Hippocampal formation (tissue), 2 donors: ENCODE measurements at places on chromosomes 11 and 22.

- DNase-seq, result no peak
Observed at GRCh38 chr11:8793114-8793777, 110.7 kb downstream of the RPL27A start.

DNA sequence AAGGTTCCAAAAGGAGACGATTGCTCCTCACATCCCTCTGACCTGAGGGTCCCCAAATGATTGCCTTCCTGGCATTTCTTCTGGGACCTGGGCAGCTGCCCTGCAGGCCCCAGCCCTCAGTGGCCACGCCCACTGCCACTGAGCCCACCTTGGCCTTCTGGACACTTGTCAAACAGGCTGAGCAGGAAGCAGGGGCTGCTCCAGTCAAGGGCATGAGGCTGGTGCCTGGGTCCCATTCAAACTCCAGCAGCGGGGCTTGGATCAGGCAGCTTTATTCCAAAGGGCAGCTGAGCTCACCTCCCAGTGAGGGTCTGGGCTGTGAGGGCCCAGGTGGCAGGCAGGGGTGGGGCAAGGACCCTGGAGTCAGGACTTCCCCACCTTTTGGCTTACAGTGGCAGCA, 13.6 kb downstream of the KCTD17 start:
- DNase-seq, result no peak

GRCh38 chr22:47213571-47214230, 451.3 kb downstream of the TBC1D22A start:
- DNase-seq, result no peak

DNA sequence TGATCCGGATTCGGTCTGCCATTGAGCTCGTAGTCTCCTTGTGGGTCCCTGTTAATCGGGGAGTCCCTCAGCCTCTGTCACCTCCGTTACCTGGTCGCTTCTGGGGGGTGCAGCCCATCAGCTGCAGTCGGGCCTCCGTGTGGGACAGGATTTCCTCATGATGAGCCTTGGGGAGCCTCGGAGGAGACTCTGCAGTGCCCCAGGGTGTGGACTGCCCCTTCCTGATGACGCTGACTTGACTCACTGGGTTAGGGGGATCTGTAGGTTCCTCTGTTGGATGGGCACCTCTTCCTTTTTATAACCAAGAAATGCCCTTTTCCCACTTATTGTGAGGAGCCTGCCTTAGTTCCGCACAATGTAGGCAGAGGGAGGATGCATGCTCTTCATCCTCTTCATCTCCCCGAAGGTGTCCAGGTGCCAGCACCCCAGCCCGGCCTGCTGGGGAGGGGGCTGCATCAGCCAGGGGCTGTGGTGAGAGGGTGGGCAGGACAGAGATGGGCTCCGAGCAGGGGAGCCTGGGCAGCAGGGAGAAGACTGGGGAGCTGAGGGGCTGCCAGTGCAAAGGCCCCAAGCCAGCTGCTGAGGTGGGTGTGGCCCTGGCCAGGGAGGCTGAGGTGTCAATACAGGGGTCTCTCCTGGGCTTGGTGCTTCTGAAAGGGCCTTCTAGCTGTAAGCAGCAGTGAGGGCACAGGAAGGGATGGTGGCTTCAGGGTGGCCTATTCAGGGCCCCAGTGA, 13.5 kb upstream of the TTLL8 start:
- no peak for DNase-seq

DNA sequence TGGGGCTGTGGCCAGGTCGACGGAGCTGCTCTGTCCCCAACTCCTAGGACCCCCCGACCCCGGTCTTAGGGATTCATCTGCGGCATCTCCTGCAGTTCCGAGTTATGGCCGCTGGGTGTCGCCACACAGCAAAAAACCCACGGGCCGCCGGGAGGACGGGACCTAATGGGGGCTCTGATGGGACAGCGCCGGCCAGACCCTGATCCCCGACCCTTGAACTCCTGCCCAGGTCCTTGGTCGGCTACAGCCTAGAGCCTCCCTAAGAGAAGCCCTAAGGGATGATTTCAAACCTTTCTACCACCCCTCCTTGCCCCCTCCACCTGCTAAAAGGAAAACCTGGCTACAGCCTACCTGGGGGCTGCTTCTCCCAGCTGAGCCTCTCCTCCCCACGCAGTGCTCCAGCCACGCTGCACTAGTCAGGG, 30.8 kb upstream of the LRRC10B start:
- DNase-seq, result no peak

- DNase-seq, result no peak
Observed at GRCh38 chr11:34348096-34348495, 9.7 kb downstream of the ABTB2 start.

DNA sequence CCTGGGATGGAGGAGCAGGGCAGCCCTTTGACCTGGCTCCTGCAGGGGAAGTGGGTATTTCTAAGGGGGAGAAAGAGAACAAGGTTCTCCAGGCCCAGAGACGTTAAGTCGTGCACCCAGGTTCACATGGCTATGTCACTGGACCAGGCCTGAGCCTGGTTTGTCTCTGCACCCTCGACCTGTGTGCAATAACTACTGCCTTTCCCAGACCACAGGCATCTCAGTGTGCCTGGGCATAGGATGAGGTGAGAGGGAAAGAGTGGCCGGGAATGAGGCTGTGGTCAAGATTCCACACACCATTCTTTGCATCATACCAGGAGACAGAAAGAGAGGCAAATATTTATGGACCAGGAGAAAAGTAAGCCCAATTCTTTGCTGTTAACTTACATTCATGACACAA, 66.8 kb downstream of the PRR5L start:
- DNase-seq, result no peak

DNA sequence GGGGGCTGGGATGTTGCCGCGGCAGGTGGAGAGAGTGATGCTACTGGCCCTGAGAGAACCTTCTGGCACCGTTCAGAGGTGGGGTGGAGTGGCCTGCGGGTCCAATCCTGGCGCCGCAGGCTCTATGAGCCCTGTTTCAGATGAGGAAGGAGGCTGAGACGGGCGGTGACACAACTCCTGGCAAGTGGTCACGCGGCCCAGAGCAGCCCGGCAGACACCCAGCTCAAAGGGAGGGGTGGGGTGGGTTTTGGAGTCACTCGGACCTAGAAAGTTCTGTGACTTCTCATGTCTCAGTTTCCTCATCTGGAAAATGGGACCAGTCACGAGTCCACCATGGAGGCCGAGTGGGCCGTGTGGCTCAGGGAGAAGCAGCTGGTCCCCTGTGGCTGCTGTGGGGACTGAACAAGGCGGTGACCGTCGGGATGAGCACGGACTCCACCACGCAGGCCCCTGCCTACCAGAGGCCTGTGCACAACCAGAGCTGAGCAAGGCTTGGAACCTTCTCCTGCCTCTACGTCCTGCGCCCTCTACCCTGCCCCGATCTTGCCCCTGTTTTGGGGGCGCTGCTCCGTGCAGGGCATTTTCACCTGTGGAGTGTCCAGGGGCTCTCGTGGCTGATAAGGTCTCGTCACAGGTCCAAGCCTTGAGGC, 3.7 kb downstream of the TSPO start:
- DNase-seq, result no peak

DNA sequence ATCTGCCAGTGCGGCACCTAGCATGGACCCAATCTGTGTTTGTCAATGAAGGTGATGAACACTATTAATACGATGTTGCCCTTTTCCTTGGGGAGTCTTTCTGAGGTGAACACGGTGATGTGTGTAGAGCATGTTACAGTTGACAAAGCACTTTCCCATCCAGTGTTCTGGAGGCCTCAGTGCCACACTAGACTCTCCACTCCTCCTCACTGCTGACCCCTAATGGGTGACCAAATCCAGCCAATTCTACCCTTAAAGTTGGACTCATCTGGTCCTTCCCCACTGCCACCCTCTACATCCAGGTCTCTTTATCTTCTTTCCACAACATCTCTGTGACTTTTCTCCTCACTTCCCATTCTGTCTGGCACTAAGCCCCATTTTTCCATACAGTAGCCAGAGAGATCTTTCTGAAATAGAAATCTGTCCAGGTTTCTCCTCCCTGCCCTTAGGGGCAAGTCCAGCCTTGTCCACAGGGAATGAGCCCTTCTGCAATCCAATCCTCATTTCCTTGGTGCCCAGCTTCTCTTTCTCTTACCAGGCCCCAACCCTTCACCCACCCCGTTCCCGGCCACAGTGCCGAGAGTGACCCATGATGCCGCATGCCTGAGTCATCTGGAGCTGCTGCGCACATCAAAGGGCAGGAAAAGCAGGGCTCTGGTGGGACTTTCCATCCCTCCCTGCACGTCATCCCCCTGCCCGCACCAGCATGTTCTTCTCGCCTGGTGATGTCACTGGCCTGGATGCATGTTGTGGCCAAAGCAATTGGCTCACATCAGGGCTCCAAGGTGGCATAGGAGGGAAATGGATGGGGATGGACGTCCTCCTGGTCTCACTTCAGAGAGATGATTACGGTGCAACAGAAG, 64.2 kb downstream of the RASSF10 start:
- no peak for DNase-seq

- DNase-seq, result no peak
Observed at GRCh38 chr22:32686354-32686753, 115.2 kb upstream of the TIMP3 start.

DNA sequence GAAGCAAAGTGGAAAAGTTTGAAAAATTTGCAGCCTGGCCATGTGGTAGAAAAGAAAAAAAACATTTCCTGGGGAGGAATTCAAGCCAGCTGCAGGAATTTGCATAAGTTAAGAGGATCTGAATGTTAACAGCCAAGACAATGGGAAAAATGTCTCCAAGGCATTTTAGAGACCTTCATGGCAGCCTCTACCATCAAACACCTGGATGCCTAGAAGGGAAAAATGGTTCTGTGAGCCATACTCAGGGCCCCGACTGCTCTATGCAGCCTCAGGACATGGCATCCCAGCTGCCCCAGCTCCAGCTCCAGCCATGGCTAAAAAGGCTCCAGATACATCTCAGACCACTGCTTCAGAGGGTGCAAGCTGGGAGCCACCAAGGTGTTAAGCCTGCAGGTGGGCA, 149.1 kb upstream of the SOX6 start:
- no peak for DNase-seq

- DNase-seq, result no peak
Observed at GRCh38 chr11:73645972-73646631, at the start of gene PLEKHB1. Gene PLEKHB1, plus strand, starts transcription at chr11:73646581. Its CDS starts 28 bp downstream, at chr11:73646609.

- DNase-seq, result no peak
Observed at GRCh38 chr11:112539741-112540140, 279.1 kb upstream of the PLET1 start.

DNA sequence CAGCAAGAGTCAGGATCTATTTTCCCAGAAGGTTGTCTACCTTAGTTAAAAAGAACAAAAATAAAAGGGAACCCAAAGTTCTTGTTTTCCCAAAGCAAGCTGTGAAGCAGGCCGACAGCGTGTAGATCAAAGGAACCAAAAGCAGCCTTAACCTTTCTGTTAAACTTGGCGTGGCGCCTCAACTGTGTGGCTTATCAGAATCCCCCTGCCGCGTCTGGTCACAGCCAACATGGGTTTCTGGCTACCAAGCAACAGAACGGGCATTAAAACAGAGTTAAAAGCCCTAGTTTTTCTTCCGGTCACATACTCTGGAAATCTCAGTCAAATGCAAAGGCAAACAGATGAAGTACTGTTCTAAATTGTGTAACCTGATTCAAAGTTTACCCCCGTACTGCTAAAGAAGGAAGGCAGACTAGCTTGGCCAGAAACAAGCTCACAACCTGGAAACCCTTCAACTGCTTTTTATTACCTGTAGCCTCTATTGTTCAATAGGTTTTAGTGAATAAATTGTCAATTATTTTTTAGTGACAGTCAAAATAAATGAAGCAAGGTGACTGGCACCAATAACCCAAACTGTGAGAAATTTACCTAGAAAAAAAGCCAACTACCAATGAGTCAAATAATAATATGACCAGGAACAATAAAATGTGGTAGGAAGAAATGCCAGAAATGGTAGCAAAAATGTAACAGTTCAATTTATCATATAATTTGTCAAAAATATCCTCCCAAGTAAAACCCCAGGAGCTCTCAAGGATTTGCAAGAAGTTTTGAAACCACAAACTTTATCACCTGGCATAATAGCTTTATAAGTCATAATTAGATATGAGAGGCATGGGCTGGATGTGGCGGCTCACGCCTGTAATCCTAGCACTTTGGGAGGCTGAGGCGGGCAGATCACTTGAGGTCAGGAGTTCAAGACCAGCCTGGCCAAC, 21.4 kb downstream of the CHKA start:
- no peak for DNase-seq

- no peak for DNase-seq
Observed at GRCh38 chr11:75823415-75823814, 8.4 kb downstream of the UVRAG start.

DNA sequence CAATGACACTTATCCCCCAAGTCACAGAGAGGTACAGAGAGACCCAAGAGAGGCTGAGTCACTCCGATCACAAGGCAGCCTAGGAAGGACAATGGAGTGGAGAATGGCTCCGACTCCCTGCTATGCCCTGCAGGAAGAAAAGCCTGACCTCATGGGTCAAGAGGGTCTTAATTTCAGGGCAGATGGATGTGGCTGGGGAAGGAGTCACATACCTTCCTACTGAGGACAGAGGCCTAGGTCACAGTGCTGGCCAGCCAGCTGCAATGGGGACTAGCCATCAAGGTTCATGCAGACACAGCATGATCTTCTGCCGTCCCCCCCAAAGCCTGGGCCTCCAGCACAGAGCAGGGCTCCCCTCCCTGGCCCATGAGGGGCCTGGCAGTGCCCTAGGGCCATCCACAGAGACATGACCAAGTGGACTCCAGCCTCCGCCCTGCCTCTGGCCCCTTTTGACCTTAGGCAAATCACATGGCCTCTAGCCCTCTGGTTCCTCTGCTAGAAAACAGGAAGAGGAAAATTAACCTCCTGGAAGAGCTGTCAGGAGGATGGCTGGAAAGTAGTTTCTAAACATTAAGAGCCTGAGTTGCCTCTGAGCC, 1.8 kb downstream of the ARRB1 start:
- DNase-seq, result peak; percentile 26

- no peak for DNase-seq
Observed at GRCh38 chr11:24375931-24376330, 120.9 kb upstream of the LUZP2 start.

DNA sequence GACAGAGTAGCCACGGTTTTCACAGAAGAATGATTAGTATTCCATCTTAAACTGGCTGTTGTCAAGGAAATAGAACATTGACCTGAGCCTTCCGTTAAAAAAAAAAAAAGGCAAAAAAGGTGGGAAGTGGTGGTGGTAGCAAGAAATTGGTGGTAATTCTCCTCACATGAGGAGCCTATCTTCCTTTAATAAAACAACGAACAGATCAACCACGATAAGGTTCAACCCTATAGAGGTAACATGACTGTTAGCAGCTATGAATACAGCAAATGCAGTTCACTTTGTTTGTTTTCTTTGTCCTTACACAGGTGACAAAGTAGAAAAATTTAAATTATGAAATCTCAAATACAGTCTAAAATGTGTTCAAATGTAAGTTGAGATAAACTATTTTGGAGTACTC, 181.6 kb downstream of the TTC28 start:
- no peak for DNase-seq

- no peak for DNase-seq
Observed at GRCh38 chr11:117256573-117256972, 24.1 kb downstream of the RNF214 start.

DNA sequence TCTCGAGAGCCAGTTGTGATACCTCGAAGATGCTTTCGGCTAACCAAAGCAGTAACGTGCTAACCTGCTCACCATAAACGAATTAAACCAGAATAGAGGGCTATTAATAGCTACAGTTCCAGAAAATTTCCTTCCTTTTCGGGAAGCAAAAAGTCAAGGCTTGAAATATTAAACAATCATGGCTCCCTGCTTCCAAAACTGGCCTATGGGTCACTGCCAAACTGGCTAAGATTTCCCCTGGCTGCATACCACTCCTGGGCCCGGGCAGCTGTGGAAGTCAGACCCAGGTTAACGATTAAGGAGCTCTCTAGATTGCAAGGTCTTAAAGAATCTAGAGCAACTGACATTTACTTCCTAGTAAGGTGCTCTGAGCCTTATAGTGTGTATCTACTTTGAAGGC, 1.7 kb downstream of the AMOTL1 start:
- DNase-seq, result no peak

GRCh38 chr22:34639911-34640310, 426.0 kb upstream of the ISX start:
- DNase-seq, result no peak

GRCh38 chr22:46588279-46589140, 31.7 kb upstream of the GRAMD4 start:
- no peak for DNase-seq
